ENCODE measurements at places on chromosomes 7 and 10.

- no peak for DNase-seq
These were observed 63.8 kb upstream of the CFAP46 start for GRCh38 chr10:133006202-133006601.

DNA sequence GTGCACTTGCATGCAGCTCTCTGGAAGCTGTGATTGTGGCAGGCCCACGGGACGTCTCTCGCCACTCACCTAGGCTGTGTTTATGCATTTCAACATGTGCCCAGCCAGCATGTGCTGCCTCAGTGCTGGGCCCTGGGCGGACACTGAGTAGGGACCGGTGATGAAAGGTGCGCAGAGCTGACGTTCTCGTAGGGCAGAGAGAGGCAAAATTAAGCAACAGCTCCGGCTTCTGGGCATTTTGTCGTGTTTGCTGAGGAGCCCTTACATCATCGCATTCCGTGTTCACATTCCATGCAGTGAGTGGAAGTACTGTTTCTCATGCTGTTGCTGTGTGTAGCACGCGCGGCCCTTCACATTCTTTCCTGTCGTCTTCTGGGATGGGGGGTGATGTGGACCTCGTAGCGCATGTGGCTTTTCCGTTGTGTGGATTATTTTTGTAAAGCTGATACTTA is 50.5 kb downstream of the PRF1 start:
- DNase-seq: peak; percentile 97

- no peak for DNase-seq
These were observed 950 bp upstream of the GCC1 start for GRCh38 chr7:127586346-127586745.

- DNase-seq: no peak
These were observed 34.7 kb downstream of the IMMP2L start for GRCh38 chr7:111527545-111527944.

- no peak for DNase-seq
These were observed 11.4 kb downstream of the ZNF488 start for GRCh38 chr10:47372726-47373125.

GRCh38 chr7:24733414-24734060 is 23.7 kb downstream of the GSDME start:
- no peak for DNase-seq

- DNase-seq: no peak
These were observed 5.1 kb downstream of the PRXL2A start for GRCh38 chr10:80413271-80413996.

DNA sequence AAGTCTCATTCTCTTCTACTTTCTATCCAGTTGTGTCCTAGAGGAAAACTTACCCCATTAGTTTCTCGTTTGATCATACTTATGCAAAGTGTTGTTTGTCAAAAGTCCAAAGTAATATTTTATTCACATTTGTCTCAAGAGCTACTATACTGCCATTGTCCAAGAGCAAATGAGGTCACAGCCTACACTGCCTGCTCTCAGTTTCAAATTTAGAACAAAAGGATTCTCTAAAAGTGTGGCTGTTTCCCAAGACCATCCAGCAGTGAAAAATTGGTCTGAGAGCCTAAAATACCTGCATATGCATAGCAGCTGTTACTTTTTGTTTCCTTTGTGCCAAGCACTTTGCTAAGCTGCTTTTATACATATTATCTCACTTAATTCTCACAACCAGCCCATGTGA is 439.5 kb upstream of the NFE2L3 start:
- DNase-seq: no peak

DNA sequence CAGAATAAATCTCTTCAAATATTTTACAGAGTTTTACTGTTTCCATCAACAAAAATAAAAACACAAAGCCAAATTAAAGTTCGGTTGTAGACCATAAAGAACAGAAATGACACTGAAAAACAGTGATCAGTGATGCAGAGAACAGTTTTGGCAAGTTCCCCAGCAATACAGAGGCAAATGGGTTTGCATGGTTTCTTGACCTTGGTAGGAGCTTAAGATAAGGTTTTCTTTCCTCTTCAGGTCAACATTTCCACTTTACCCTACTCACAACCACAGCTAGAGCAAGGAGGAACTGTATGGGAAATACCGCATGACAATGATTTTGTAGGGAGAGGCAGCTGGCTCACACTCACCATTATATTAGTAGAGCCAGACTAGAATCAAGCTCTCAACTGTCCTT is 199.5 kb downstream of the SH2D4B start:
- no peak for DNase-seq

DNA sequence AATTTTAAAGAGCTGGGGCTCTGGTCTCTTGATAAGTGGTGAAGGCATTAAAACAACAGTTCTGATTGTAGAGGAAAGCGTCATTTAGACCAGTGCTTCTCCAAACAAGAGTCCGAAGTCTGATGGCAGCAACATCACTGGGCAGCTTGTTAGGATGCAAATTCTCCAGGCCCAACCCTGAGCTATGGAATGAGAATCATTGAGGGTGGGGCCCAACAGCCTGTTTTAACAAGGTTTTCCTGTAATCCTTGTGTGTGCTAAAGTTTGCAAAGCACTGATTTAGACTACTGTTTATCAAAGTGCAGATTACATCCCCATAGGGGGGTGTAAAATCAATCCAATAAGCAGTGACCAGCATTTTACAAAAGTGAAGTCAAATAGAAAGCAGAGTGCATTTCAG is 2.6 kb upstream of the ZNRF2 start:
- no peak for DNase-seq

DNA sequence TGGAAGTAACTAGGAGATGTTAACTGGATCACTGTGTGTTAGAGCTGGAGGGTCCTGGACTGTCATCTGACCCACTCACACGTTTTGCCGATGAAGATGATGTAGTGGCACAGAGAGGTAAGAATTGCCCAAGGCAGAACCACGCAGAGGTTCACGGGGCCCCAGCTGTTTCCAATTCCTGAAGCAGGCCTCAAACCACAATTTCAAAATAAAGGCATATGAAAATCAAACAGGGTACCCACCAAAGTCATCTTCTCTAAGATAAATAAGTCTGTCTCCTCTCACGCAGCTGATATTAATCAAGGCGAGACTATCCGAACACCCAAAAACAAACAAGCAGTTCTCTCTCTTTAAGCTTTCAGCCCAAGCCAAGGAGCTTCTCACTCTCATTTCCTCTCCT is 113.3 kb upstream of the JCAD start:
- DNase-seq: peak; percentile 85

GRCh38 chr7:77657427-77658224 is 38.6 kb upstream of the RSBN1L start:
- peak; percentile 42 for DNase-seq

- DNase-seq: peak; percentile 68
These were observed 133.2 kb downstream of the CUX1 start for GRCh38 chr7:101950450-101951119.

DNA sequence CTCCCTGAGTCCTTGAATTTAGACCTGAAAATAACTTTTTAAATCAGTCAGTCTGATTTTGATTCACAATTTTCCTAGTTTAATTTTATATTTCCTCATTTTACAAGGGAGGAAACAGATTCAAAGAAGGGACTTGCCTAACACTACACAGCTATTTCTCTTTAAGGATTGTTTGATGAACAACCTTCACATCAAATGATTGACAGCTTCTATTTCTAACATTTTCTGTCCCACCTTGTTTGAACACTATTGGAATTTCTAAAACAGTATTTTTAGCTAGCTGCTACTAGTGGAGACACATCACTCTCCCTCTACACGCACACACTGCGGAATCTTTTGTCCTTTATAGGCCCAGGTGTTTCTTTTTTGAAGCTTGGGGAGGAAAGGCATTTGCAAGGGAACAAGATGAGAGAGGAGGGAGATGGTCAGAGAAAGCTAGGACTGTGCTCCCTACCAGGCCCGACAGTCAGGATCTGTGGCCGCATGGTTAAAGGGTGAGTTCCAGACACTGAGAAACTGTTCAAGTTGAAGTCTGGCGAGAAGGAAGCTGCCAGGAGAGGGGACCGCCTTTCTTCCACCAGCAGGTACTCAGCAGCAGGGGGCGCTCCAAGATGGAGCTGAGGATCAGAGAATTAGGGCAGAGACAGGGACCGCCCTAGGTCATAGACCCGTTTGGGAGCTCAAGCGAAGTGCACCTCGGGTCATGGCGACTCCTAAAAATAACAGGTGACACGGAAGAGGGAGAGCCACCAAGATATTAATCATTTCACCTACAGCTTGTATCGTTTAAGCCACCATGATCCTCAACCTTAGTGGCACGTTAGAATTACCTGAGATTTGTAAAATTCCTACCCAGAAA is 49.7 kb downstream of the DNAJC12 start:
- no peak for DNase-seq

GRCh38 chr7:45625714-45626440 is 51.7 kb downstream of the ADCY1 start:
- DNase-seq: peak; percentile 12

DNA sequence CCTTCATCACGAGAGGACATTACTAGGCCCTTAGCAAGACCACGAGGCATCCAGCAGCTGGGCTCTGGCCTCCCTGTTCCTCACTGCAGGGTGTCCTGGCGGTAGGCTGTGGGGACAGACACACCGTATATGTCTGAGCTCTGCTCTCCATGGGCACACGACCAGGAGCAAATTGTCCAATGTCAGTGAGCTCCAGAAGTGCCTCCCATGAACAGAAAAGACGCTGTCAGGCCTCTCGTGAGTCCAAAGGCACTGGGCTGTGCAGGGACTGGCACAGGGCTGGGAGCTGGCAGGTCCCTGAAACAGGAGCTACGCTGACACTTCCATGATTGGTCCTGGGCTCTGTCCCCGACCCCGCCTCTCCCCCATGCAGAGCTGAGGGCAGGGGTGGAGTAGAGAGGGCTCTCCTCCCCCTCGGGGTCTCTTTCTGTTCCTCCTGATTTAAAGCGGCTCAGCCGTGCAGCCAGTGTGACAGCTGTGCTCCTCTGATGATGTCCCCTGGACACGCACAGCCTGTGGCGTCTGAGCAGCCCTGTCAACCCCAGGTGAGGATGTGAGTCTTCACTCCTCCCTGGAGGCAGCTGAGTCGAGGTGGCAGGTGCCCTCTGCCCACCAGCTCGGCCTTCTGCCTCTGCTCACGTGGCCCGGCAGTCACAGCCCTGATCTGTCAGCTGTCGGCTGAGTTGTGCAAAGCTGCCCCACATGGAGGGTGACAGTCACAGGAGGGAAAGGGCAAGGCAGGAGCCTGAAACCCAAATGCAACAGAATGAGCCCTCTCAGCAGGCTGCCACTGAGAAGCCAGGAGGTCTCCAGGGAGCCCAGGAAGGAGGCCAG is 13.0 kb downstream of the ANTXRL start:
- no peak for DNase-seq

DNA sequence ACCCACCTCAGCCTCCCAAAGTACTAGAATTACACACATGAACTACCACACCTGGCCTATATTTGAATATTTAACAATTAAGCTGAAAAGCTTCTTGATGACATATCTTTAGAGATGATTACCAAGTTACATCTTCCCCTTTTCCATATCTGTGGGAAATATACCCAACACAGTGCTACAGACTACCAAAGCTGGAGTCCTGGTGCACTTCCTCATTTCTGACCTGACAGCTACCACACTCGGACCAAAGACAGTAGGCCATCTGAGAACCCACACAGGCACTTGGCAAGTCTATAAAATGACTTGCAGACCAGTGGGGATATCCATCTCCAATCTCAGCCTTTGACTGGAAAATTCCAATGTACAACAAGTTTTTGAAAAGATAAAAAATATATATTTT is 270.4 kb upstream of the KLF14 start:
- no peak for DNase-seq

- DNase-seq: no peak
These were observed 112.4 kb upstream of the JAZF1 start for GRCh38 chr7:28292834-28293526.

DNA sequence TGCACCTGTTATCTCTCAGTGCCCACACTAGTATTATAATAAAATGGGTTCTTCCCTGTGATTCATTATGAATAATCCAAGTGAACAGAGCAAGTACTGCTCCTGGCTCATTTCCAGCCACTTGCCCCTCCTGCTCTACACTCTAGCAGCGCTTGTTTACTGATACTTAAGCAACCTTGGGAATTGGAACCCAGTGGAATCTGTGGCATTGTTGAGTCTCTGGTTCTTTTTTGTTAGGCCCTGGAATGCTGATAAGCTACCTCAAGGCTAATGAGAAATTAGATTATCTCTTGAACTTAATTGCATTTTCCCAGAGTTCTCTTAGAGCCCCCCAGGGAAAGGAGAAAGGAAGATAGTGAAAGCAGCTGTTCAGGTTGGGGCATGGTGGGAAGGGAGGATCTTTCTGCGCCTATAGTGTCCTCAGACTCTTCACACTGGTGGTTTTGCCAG is 34.0 kb downstream of the PRKAR2B start:
- DNase-seq: peak; percentile 4

DNA sequence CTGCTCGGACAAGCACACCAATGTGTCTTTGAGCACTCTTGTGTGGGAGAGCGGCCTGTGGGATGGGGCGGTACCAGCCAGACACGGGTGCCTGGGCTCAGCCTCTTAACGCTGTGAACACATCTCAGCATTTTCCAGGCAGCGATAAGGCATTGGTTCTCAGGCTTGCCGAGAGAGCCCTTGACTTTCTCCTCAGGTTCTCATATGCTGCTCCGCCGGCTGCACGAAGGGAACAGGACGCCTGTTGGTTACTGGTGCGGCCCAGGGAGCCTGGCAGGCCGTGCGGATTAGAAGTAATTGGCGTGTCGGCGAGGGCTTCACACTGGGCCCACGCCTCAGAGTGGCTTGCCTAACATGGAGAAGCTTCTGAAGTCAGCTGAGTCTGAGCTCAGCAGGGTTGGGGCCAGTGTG is 456.7 kb upstream of the FOXK1 start:
- DNase-seq: no peak
